ENCODE measurements at places on chromosomes 1 and 21.

DNA sequence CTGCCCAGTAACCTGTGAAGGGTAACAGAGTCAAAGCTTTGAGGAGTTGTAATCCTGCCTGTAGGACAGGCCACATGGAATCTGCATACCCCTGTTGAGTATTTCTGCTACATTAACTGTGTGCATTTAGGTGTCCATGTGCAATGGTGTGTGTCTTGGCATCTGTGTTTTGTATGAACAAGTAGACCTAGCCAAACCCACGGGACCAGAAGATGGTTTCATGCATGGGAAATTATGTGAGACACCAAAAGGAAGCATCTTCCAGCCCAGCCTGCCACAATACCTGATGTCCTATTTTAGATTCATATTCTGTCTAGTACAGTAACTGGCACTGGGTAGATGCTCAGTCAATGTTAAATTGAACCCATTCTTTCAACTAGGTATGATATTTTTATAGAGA is 70.8 kb upstream of the KCND3 start:
- no peak for DNase-seq

- DNase-seq, result no peak
Observed at GRCh38 chr21:16522548-16522947, 792.8 kb downstream of the USP25 start.

GRCh38 chr1:84434081-84434769 is 35.9 kb downstream of the DNASE2B start:
- no peak for DNase-seq

DNA sequence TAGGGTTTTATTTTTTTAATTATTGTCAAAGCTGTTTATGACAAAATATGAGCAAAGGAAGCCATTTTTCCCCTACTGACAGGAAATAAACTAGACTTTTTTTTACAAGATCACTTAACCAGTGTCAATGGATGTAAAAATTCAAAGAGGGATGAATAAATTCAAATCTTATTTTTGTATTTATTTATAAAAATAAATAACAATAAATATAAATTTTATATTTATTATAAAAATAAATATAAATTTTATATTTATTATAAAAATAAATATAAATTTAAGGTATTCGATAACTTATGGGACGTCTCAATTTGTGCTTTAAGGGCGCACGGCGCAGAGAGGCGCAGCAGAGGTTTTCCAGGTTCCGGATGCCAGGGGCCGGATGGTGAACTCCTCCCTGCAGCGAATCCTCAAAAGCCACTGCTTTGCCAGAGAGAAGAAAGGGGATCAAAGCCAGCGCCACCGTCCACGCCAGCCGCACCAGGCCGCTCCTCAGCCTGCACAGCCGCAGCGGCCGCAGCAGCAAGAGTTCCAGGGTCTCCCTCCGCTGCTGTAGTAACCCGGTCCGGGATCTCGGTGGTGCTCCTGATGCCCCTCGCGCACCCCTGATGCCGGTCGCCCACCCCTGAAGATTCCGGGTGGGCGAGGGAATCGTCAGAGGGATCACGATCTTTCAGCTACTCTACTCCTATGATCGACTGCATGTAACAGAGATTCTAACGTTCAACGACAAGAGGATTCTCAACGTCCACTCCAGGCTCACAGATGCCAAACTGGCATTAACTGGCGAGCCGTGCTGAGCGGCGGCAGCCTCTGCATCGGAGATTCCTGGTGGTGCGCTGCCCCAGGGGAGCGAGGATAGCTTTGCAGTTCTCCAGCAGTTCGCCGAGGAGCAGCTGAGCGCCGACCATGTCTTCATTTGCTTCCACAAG is 28.5 kb upstream of the RLF start:
- no peak for DNase-seq

DNA sequence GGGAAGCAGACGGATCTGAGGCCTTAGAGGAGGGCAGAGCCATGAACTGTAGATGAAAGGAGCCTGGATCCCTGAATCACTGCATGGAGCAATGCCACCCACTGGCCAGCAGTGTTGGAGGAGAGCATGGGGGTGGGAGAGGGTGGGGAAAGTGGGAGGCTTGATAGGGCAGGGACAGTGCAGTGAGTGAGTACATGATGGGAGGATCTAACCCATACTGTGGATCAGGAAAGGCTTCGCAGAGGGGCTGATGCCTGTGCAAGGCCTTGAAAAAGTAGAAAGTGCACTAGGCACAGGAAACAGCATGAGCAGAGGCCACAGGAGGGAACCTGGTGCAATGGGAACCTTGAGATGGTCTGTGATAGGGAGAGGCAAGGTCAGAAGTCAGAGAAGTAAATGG is 391.9 kb downstream of the PTPRU start:
- no peak for DNase-seq
